Activated CD4-positive, CD25-positive, alpha-beta regulatory T cell treated with anti-CD3 and anti-CD28 coated beads, Interleukin-2, amount 50 U/mL, for 24 hours (primary cell): ENCODE measurements at places on chromosomes 12 and 14.

GRCh38 chr12:59113831-59114615 is 193.7 kb upstream of the LRIG3 start:
- no peak for ATAC-seq

DNA sequence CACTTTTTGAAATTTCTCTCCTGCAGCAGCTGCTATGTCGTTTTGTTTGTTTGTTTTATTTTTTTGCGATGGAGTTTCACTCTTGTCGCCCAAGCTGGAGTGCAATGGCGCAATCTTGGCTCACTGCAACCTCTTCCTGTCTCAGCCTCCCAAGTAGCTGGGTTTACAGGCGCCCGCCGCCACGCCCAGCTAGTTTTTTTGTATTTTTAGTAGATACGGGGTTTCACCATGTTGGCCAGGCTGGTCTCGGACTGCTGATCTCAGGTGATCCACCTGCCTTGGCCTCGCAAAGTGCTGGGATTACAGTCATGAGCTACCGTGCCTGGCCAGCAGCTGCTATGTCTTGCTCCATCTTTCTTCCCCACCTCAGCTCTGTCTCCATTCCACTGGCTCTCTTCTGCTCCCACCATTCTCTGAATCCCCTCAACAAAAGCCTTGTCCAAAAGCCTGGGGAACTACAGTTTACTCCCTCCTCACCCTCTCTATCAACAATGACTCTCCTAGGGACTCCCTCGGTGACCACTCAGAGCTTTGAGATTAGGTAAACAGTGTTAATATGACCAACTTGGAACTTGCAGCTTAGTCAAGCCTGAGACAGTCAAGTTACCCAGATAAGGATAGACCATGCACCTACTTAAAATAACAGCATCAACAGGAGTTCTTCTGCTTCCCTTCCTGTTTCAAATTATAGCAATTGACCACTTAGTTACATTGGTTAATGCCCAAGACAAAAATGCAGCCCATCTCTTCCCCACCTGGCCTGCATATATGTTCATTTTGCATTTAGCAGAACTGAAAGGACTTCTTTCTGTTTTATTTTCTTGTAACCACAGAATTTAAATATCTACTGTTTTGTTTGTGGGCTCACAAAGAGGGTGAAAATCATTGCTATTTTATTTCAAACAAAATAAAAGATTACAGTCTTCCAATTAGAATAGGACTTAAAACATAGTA is 189.0 kb upstream of the AMIGO2 start:
- peak; percentile 63 for ATAC-seq

DNA sequence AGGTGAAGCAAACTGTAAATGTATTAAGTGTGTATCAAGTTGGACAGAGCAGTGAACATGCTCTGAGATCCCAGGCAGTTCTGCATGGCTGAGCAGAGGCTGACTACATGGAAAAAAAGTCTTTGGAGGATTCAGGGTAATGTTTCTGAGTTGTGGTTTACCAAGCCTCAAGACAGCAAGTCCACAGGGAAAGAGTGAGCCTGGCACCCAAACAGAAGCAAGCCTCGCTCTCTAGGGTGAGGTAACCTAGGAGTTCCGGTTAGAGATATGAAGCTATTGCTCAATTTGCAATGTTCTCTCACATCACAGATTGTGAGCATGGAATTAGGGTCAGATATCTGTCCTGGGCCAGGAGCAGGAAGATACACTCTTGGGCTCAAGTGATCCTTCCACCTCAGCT is 158.6 kb downstream of the MON2 start:
- ATAC-seq = no peak

- ATAC-seq = no peak
Measured at GRCh38 chr14:59711080-59711479, 134.5 kb upstream of the CCDC175 start.

- no peak for ATAC-seq
Measured at GRCh38 chr14:69558774-69559173, 15.9 kb downstream of the CCDC177 start.

DNA sequence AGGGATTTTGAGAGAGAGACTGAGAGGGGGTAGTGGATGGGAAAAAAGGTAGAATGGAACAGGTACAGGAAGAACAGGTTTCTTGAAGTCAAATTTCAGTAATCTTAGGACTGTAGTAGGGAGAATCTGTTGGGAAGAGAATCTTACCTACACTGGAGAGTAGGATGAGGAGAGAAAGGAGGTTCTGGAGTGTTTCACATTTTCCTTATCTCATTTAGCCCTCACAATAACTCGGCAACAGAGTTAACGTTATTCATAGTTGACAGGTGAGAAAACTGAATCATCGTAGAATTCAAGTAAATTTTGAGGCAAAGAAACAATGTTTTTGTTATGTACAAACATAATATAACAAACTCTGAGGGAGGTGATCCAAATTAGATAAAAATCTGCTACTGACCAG is 17.2 kb upstream of the STRN3 start:
- no peak for ATAC-seq

- no peak for ATAC-seq
Measured at GRCh38 chr12:115223322-115223721, 539.3 kb upstream of the TBX3 start.
